ENCODE measurements at places on chromosomes 12 and 14. TPM values are rescaled to one million over a fixed set of nuclear protein-coding genes. Genes with fewer than 3 reads are reported as not detected.

Gene GLIPR1
- total RNA-seq = 17.2 TPM

Gene IAPP
- total RNA-seq = not detected

Gene FGF23
- not detected for total RNA-seq

Gene TAS2R43
- not detected for total RNA-seq

Gene ANKRD33
- total RNA-seq = not detected

Gene PFDN5
- 346 TPM for total RNA-seq

Gene PIWIL1
- total RNA-seq = not detected

Gene PLEKHD1
- not detected for total RNA-seq

Gene RHOJ
- not detected for total RNA-seq

Gene ZDHHC22
- total RNA-seq = not detected

- DNase-seq = no peak
Observed at GRCh38 chr12:20474016-20474415, 105.7 kb downstream of the PDE3A start.

GRCh38 chr14:99212646-99213045 is 59.4 kb downstream of the BCL11B start:
- no peak for DNase-seq

GRCh38 chr14:75927564-75928087 is 54.2 kb downstream of the TGFB3 start:
- no peak for DNase-seq

DNA sequence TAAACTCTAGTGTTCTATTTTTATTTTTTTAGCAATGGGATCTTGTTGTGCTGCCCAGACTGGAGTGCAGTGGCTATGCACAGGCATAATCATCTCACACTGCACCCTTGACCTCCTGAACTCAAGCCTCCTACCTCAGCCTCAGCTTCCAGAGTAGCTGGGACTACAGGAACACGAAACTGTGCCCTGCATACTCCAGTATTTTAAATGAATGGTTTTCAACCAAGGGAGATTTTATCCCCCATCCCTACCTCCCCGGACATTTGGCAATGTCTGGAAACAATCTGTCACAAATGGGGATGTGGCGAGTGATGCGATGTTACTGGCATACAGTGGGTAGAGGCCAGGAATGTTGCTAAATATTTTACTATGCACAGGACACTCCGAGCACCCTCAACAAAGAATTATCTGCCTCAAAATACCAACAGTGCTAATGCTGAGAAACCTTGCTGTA is 2.1 kb downstream of the CBX5 start:
- no peak for DNase-seq

DNA sequence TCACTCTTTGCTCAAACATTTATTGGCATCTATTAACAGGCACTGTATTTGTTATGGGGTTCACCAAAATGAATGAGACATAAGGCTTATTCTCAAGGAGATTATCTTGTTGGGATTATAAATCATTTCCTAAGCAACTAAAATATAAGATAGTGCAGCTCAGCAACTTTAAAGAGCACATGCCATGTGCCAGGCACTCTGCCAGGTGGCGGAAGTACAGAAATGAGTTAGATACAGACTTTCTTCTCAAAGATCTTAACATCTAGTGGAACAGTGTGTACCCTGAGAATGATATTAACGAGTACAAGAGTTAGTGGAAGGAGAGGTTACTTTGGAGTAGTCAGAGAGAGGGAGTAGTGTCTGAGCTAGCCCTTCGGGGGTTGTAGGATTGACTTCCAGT is 28.4 kb upstream of the TOMM20L start:
- DNase-seq = no peak

GRCh38 chr12:91335699-91336098 is 153.1 kb upstream of the DCN start:
- no peak for DNase-seq

- no peak for DNase-seq
Observed at GRCh38 chr12:3929875-3930615, 56.8 kb upstream of the PARP11 start.

DNA sequence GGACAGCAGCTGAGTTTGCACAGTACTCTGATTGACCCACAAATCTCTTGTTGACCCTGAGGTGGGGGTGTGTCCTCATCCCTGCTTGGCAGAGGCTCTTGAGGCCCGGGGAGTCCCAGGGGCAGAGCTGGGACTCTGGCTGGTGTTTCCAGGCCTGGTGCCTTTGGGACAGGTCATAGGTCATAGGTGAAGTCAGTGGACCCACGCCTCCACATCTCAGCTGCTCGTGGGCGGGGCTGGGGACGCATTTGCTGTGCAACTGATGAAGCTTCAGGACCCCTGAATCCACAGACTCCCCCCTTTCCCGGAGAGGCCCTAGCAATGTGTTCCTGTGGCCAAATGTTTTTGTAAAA is 408 bp upstream of the CACNA2D4 start:
- DNase-seq = no peak

All from NCI-H460 (cell line).